ENCODE measurements at places on chromosomes 12 and 14. TPM values are rescaled to one million over a fixed set of nuclear protein-coding genes. Genes with fewer than 3 reads are reported as not detected.
A peak's percentile ranks its signal among the peaks of the same experiment; 100 is the strongest.

GUCY2C gene
- total RNA-seq: not detected

ATN1 gene
- total RNA-seq: 148 TPM

DNA sequence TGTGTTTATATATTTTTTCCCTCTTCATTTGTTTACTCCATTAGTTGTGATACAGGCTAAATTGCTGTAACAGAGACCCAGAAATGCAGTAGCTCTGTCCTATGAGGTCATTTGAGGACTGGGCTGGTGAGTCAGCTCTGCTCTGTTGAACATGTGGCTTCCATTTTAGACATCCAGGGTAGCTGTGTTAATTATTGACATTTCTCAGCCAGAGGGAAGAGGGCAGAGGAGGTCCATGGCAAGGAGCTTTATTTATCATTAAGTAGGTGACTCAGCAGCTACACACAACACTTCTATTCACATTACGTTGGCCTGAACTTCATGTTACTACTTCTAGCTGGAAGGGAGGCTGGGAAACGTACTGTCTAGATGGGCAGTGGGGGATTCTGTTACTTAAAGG lies 85.4 kb downstream of the PTCSC3 start:
- DNase-seq: no peak

VTI1B gene
- 195 TPM for total RNA-seq

RASSF9 gene
- 1.5 TPM for total RNA-seq

DNA sequence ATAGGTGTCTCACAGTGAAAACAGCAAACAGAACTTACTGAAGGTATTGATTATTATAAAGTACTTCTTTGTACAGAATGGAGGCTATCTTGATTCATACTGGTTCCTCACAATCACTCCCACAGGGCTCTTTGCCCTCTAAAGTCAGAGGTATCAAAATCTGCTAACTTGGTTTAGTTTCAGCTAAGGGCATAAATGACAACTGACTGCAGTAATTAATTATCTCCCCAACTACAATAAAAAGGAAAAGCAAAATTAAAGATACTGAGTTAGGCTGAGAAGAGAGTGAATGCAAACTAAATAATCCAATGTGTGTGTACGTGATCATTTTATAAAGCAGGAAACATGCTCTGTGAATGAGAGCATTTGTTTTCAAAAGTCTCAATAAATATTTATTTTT lies 338.7 kb downstream of the ACSS3 start:
- no peak for DNase-seq

DNA sequence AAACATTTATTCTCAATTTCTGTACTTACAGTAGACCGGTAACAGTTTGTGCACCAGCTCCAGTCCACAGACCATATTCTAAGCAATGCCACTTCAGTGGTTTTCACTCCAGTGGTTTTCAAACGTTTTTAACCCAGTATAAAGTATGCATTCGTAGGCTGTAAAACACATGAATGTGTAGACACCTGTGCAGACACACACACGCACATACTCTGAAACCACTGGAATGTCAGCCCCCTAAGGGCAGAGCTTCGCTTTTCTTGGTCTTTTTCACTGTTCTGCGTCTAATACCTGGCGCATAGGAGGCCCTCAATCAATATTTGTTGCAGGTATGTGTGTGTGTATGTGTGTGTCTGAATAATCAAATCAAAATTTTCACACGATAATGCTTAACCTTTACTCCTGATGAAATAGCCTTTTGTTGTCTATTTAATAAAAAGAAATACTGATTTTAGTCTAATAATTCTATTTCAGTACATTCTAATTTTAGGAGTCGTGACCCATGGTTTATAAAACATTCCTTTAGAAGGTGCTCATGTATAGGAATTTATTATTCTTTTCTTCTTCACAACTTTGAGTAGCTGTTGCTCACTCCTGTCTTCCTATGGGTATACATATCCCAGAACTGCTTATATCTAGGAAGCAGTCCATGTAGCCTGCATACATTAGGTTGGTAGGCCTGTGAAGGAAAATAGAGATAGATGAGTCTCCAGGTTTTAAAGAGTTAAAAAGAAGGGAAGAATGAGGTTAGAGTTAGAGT lies 73.6 kb upstream of the REP15 start:
- no peak for DNase-seq

RASAL1 gene
- not detected for total RNA-seq

AQP5 gene
- not detected for total RNA-seq

GRCh38 chr12:41605545-41606305 lies 417.6 kb downstream of the PDZRN4 start:
- DNase-seq: no peak

DNA sequence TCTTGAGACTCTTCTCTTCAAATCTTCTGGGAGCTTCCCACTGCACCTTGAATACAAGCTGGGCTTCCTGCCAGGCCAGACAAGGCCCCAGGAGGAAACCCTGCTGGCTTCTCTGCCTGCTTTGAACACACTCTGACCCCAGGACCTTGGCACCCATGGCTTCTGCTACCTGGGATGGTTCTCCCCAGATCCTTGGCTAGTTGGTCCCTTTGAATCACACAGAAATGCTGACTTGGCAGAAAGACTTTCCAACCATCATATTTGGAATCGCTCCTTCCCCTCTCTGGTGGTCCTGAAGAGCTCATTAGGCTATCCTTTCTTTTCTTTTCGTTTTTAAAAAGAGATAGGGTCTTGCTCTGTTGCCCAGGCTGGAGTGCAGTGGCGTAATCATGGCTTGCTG lies 132.7 kb downstream of the RBM19 start:
- DNase-seq: no peak

DNA sequence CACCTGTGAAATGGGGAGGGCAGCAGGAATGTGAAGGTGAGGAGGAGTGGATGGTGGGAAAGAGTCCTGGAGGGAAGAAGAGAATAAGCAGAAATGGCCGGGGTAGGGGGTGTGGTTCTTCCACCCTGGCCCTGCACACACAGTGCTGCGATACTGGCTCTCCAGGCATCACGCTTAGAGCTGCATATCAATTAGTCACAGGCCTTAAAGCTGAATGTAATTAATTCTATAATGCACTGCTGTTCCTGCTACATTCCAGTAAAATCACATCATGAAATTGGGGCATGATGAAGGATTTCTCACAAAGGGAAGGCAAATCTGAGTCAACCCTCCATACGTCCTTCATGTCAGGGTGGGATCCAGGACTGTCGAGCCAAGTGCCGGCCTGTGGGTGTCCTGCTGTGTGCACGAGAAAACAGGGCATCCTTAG lies 566.1 kb downstream of the BCL11B start:
- DNase-seq: no peak

GRCh38 chr12:51197736-51198567 lies 19.9 kb downstream of the POU6F1 start:
- no peak for DNase-seq

DNA sequence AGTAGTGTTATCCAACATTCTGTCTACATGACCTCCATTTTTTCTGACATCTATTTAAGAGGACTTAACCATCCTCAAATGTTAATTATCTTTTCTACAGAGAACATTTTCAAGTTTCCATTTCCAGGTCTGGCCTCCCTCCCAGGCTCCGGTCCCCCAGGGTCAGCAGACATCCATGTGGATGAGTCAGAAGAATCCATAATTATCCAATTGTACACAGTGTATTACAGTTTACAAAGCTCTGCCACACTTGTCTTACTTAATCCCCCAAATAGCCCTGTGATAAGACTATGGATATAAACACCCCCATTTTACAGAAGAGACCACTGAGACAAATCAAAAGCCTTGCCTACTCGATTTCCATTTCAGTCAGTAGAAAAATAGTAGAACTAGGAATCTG lies 65.0 kb downstream of the SLC8A3 start:
- no peak for DNase-seq

- DNase-seq: no peak
These were observed 565 bp downstream of the NT5DC3 start for GRCh38 chr12:103840462-103840875.

DNA sequence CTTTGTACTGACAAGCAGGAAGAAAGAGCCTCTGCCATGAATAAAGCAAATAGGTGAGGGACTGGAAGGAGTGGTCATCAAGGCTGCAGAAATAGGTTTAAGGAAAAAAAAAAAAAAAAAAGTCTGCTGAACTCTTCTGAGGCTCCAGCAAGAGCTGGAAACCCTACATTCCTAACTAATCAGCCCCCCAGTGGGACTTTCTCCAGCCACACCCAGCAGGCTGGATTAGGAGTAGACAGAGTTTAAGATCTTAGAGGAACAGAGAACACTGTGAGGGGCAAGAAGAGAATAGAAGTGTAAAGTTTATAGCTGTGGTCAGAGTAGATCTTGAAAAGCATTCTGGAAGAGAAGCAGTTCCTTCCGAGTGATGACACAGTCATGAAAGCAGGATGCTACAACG lies 66.4 kb downstream of the ATXN2 start:
- DNase-seq: no peak

GRCh38 chr12:77239617-77240016 lies 174.2 kb upstream of the E2F7 start:
- no peak for DNase-seq

- no peak for DNase-seq
These were observed 16.5 kb downstream of the ANKRD9 start for GRCh38 chr14:102493096-102493495.

GRCh38 chr14:99924379-99924778 lies 131.2 kb downstream of the EML1 start:
- no peak for DNase-seq

DNA sequence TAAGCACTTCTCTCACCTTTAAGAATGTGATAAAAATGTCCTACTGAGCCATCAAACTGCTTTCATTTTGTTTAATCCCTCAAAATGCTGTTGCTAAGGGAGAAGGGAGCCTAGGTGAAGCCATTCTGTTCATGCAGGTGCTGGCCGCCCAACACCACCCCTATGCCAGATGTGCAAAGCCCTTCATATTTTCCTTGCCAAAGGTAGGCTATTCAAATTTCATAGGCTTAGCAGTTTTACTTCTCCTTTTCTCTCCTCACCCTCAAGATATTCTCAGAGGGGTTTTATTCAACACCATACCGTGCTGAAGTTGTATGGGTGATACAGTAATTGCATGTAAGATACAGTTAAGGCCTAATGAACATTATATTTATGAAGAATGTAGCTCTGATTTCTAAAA lies 461.7 kb downstream of the GXYLT1 start:
- no peak for DNase-seq

PLD4 gene
- 0.06 TPM for total RNA-seq

DNA sequence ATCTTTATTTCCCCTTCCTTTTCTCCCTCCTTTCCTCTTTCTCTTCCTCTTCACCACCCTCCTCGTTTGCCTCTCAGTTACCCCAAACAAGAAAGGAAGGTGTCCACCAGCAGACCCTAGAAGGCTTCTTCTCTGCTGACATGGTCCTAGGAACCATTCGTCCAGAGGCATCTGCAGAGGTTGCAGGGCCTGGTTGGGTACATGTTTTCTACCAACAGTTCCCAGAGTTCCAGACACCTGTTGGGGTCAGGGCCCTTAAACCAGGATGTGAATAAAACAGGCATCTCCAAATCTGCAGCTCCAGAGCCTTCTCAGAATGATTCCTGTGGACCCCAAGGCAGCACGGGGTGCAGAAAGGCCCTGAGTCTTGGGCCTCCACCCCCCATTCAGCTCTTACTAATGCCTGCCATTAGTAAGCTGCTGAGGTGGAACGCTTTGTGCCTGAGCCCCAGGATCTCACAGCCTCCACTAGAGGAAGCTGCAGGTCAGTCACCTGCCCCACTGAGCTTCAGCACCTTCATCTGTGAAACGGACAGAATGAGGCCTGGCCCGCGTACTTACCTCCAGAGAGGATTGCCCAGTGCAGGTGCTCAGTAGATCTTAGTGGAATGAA lies 130.4 kb downstream of the DICER1 start:
- peak; percentile 71 for DNase-seq

DNA sequence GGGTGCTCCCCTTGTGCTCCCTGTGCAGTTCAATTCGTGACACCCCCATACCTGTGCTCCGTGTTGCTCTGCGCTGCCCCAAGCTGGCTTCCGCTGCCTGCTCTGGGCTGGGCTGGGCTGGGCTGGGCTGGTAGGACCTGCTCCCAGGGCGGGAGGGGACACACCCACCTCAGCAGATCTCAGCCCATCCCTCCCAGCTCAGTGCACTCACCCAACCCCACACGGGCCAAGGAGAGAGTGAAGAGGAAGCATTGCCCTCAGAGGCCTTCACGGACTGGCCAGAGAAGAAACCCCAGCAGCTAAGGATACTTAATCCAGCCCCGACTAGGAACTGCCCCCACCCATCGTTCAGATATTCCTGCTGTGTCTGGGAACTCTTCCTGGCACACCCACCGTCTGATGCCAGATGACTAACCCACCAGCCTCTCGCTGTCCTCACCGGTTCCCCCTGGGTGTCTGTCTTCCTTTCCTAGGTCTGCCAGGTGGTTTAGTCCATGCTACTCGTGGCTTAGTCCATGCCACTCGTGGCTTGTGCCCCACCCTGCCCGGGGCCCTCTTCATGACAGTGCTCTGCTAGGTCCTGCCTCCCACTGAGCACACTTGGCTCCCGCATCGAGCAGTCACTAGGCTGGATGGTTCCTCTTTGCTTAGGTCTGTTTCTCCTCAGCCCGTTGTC lies at the start of gene LPAR5:
TSS of gene LPAR5 (minus strand) at position 104 of the 676 bp plus-strand sequence. CDS start 14,711 bp downstream, outside the sequence.
- no peak for DNase-seq

DNA sequence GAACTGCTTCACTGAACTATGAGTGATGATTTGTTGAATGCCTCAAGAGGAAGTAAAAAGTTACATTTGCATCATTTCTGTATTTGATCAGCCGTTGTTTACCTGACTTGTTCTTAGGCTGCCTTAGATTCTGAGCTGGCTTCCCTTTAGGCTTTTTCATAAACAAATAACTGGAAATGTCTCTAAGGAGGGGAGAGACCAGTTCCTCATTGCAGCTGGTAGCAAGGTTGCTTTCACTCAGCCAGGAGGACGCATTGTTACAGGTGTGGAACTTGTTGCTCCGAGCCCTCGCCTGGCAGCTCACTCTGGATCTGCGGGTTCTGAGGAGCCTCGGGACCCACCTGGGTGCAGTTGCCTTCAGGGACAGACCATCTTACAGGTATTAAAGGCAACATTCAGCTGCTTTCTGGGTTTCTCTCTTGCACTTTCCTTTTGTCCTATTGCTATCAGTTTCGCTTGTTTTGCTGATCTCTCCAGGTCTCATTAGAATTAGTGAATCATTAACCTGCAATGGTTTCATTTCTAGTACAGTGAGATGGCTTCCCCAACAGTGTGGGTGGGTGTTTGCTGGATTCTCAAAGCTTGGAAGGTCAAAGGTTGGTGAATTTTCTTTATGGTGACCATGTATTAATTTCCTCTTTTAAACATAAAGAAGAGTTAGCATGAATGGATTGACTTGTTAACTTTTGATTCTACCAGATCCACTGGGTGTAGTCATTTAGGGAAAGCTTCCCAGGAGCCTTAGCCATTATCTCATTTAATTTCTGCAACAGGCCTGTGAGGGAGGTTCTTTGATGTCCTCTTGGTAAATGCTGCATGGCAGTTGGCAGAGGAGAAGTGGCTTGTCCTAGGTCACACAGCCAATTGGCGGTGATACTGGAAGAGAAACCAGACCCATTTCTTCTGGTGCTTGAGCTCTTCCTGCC lies at the start of gene PLEKHG7:
TSS of gene PLEKHG7 (plus strand) at position 236 of the 926 bp plus-strand sequence. CDS start 3,643 bp downstream, outside the sequence.
- DNase-seq: no peak

DNA sequence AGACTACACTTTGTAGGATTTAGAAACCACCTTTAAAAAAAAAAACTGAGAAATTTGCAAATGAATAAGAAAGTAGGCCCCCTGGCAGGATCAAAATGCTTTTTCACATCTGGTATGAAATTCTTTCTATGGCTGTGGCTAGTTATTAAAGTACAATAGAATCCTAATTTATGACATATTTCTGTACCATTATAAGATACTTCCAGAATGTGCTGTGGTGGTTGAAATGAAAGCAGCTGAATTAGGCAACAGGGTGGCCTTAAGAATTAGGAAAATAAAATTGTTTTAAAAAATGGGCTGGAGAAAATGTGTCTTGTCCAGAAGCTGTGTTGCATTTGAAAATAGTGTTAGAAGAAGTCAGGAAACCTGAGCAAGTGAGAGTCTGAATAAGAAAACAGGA lies 85.9 kb upstream of the PDE3A start:
- no peak for DNase-seq

CLEC2A gene
- total RNA-seq: not detected

GRCh38 chr14:104202259-104203070 lies 64.1 kb downstream of the KIF26A start:
- DNase-seq: no peak

All from mesenteric fat pad (tissue), 1 donor.